ENCODE measurements at places on chromosomes 5 and 9.

DNA sequence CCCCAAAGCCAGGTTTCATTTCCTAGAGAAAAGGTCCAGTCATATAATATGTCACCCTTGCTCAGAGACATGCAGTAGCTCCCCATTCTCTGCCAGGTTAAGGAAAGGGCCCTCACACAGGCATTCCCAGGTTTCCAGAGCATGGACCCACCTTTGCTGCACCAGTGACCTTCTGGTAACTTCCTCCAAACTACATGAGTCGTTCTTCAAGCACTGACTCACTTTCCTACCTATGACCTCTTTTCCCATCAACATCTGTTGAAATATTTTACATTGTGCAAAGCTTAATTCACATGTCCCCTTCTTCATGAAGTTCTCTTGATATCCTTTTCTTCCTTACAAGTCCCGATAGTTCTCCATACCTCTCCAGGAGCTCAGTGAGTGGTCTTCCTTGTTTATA, 25.9 kb downstream of the SH3TC2 start:
- DNase-seq = no peak

DNA sequence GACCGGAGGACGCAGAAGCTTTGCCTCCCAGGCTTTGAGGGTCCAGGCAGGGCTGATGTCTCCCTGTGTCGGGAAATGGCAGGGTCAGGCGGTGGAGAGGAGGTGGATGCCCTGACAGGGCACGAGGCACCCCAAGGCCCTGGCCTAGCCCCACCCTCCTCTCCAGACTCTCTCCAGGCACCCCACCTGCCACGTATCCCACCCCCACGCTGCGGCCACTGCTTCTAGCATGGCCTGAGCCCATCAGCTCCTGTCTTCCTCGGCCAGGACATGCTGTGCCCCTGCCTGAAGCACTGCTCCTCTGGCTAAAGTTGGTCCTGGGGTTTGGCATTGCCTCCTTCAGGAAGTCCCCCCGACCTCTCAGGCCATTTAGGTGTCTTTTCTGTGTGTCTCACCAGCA, 64.2 kb upstream of the RXRA start:
- DNase-seq = no peak

DNA sequence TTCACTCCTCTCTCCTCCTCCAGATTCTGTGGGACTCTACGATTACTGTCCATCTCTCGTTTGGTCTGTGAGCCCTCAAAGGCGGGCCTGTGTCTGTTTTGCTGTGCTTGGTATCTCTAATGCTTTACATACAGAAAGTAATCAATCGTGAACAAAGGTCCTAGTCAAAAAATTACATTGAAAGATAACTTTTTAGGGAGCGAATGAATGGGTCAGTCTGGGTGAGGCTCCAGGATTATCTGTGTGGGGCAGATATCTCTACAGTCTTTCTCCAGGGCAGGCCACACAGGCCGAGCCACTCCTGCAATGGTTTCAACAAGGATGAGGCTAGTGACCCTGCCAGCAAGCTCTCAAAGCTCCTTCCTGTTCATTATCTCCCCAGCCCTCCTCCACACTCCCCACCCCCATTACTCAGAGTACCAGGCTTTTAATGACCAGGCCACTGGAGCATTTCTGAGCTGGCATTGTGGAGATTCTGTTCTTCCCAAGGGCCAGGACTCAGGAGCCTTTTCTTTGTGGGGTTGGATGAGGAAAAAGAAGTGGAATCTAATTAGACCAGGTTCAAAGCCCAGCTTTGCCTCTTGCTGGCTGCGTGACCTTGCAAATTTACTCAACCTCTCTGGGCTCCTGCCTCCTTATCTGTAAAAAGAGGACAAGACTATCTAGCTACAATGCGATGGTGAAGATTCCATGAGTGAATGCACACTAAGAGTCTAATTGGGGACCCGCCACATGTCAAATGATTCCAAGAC, 10.2 kb downstream of the CORO2A start:
- DNase-seq = no peak

DNA sequence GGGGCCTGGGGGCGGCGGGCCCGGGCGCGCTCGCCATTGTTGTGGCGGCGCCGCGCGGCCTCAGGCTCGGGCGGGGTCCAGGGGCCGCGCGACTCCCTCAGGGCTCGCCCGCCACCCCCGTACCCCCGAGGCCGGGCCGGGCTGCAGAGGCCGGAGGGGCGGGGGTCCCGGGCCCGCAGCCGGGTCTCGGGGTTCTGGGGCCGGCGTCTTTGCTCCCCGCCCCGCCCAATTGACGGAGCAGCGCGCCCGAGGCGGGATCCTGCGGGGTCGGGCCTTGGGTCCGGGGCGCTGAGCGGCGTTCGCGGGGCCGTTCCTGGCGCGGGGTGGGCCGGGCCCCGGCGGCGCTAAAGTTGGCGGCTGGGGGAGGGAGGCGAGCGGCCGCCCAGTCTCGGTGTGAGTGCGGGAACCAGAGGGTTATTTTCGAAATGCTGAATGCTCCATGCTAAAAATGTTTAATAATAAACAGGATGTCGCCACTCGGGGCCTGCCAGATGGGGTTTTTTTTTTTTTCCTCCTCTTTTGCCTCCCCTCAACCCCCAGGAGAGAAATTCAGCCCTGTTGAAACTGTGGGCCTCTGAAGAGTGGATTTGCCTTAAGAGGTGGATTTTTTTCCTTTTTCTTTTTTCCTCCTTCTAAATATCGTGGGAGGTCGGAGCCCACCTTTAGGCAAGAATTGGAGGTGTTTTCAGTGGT, 724 bp downstream of the PRRC2B start:
- peak; percentile 76 for DNase-seq

GRCh38 chr5:133354323-133355185, 257.8 kb downstream of the FSTL4 start:
- no peak for DNase-seq

Measured in AG08396 (cell line).